GM20000 (cell line): ENCODE measurements at places on chromosomes 12 and 14.

GRCh38 chr12:113347-113746 lies 46.8 kb downstream of the IQSEC3 start:
- DNase-seq: no peak

DNA sequence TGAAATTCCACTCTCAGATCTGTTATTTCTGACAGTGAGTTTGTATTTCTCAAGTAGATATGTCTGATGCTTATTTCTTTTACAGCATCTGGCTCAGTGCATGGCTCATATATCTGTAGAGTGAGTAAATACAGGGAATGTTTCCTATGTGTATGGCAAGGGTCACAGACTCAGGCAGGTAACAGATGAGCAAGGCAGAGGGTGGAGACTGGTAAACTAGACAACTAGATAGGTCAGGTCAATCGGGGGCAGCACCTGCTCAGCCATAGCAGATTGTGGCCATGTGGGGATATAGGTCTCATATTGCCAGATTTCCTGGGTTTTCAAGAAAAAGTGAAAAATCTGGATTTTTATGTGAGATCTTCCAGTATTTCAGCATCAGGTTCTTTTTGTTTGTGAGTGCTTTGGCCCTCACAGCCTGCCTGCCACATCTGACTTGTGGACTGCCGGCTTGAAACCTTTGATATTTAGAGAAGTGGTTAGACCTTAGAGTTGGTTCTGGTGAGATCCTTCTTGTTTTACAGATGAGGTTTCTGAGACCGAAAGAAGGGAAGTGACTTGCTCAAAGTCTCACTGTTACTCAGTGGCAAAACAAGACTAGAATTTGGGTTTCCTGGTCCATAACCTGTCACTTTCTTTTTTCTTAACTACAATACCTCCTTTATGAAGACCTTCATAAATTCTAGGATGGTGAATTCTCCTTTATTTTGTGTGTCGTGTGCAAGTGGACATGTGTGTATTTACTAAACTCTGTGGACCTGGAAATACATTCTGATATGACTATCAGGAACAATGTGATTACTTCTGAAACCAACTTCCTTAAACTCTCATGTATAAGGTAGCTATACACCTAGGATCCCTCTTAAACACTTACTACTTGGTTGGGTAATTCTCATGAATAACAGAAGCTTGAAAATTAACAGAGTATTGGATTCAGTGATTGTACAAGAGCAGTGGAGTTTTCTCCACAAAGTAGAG lies 34.4 kb downstream of the PROX2 start:
- peak; percentile 60 for DNase-seq

DNA sequence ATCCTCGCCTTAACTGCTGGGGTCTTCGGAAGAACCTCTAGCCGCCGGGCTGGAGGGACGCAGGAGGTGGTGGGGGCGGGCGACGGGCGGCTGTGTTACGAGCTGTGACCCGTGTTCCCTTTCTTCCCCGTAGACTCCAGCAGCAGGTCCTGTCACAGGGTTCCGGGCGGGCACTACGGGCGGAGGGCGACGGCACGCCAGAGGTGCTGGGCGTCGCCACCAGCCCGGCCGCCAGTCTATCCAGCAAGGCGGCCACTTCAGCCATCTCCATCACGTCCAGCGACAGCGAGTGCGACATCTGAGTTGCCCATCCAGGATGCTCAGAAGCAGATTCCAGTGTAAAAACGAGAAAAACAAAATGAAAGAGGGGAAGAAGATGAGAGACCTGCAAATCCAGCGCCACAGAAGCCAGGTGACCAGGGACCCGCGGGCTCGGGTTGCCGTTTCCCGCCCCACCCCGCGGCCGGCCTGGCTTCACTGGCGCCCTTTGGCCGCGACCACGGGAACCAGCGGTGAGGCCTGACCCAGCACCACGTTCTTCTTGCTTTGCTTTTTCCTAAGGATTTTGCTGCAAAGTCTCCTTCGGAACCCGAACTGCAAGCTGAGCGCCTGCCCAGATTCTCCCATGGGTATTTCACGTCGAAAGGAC lies 2.1 kb downstream of the SIX6 start:
- DNase-seq: no peak

DNA sequence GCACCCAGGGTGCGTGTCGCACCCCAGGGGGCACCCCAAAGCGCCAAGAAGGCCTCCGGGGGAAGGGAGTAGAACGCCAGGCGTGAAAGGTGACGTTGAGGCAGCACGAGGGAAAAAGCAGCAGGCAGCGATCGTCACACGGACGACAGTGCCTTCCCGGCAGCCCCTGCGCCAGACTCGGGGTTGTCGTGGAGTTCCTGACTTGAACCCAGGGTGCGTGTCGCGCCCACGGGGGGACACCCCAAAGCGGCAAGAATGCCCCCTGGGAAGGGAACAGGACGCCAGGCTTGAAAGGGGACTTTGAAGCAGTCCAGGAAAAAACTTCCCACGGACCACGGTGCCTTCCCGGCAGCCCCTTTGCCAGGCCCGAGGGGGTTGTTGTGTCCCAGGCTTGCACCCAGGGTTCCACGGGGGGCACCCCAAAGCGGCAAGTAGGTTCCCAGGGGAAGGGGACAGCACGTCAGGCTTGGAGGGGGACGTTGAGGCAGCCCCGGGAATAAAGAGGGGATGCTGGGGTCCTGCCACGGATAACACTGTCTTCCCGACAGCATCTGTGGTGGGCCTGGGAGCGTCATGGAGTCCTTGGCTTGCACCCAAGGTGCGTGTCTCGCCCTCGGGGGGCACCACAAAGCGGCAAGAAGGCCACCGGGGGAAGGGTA lies 159.2 kb upstream of the ALG10B start:
- DNase-seq: no peak

GRCh38 chr12:67677166-67677565 lies 28.6 kb downstream of the DYRK2 start:
- DNase-seq: no peak

- DNase-seq: no peak
These were observed 30.4 kb downstream of the NUAK1 start for GRCh38 chr12:106108185-106108835.

DNA sequence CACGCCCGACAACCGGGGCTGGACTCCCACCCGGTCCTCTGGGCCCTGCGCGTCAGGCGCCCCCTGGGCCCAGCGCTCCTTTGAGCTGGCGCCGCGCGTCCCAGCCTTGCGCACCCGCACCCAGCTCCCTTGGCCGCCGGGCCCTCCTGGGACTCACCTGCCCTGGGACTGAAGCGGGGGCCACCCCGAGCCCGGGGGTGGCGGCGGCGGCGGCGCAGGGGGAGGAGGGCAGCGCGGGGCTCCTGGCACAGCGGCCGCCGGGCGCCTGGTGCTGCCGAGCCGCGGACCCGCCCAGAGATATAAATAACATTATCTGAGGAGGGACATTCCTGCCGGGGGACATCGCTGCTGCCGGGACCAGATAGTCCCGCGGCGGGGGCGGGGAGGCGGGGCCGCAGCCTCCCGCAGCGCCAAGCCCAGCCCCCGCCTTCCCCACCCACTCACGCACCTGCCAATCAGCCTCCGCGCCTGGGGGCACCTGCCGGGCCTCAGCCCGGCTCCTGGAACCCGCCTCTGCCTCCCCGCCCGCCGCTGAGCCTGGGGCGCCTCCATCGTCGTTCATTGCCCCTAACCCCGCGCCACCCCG lies at the start of gene SPTB:
TSS of gene SPTB (minus strand) at position 273 of the 586 bp plus-strand sequence. CDS start 56,813 bp downstream, outside the sequence.
- peak; percentile 78 for DNase-seq

GRCh38 chr14:54447231-54447692 lies 6.1 kb upstream of the CNIH1 start:
- DNase-seq: no peak

- DNase-seq: no peak
These were observed 33.6 kb upstream of the CRY1 start for GRCh38 chr12:107126796-107127481.

DNA sequence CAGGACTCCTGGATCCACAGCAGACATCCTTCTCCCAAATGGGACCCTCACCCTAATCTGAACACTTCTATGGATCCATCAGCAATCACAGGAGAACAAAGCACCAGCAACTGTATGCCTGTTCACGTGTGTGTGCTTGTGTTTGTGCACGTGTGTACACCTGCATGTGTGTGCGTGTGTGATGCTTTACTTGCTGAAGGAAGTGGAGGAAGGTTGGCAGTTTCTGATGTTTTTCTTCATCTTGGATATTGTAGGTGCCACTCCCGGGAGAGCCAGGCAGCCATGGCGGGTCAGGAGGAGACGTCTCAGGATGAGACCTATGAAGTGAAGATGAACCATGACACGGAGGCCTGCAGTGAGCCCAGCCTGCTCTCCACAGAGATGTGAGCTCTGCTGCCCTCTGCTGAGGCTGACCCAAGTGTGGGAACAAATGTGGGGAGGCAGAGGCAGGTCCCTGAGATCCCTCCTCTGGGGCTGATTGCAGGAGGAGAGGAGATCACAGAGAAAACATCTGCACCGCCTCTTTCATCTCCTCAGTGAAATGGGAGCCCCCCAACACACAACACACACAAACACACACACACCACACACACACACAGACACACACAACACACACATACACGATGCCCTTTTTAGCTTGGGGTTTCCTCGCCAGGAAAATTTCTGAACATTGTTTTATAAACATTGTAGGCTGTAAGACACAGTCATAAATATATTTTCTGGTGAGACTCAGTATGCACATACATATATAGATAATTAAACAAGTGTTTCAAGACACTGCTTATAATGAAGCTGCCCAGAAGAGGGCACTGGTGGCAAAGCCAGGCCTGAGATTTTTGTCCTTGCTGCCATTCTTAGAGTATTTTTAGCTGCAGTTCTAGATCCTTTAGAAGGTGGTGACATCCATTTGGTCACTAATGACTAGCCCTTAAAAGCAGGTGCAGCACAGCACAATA lies 112.2 kb upstream of the FKBP4 start:
- DNase-seq: no peak

- no peak for DNase-seq
These were observed 113.9 kb downstream of the GCH1 start for GRCh38 chr14:54788701-54789100.

GRCh38 chr12:121724925-121725324 lies 12.4 kb downstream of the TMEM120B start:
- DNase-seq: no peak

GRCh38 chr14:66746316-66747006 lies 238.5 kb downstream of the GPHN start:
- no peak for DNase-seq

- no peak for DNase-seq
These were observed 63.9 kb downstream of the FUT8 start for GRCh38 chr14:65476273-65476941.

- DNase-seq: no peak
These were observed 1031.9 kb upstream of the LRFN5 start for GRCh38 chr14:40574780-40575179.

- DNase-seq: no peak
These were observed 57.7 kb downstream of the RPAP3 start for GRCh38 chr12:47648056-47648579.

DNA sequence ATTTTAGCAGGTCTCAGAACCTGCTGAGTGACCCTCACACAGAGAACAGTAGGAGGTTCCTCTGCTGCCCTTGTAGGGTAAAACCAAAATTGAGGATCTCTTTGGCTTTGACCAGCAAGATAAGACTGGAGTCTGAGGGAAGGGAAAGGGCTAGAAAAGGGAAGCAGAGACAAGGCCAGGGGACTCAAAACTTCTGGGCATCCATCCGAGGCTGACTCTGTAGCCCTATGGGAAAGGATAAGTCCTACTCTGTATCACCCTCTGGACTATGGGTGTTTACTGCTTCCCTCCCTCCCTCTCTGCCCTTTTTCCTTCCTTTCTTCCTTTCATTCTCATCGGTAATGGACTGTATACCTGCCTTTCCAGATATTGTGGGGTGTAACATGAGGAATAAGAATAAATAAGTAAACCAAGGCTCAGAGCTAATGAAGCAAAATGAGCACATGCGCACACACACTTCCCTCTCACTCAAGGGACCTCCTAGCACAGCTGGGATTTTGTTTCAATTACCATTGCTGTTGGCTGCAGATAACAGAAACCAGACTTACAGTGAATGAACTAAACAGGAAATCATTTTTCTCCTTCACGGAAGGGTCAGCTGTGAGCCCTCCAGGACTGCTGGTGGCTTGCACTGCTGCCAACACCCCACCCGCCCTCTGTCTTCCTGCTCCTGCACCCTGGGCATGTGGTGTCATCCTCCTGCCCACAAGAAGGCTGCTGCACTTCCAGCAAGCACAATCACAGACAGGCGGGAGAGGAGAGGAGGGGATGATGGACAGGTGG lies 404.4 kb upstream of the CCDC196 start:
- no peak for DNase-seq

DNA sequence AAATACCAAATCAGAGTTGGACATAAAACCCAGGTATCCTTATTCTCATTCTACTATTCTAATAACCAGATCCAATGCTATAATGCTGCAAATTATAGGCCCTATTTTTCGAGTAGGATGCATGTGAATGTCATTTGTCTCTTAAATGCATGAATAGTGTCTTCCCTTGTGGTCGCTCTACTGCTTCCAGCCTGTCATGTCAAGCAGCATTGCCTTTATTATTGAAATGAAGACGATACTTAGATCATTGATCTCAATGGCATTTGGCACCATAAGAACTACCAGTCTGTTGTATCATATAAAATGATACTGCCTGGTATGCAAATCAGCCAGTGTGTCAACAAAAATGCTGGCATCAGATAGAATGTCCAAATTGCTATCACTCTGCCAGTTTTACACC lies 649.1 kb downstream of the DIO2 start:
- DNase-seq: no peak

- no peak for DNase-seq
These were observed 11.9 kb downstream of the PALS1 start for GRCh38 chr14:67253076-67253635.

- no peak for DNase-seq
These were observed 201.0 kb downstream of the BTG1 start for GRCh38 chr12:91944637-91945036.

DNA sequence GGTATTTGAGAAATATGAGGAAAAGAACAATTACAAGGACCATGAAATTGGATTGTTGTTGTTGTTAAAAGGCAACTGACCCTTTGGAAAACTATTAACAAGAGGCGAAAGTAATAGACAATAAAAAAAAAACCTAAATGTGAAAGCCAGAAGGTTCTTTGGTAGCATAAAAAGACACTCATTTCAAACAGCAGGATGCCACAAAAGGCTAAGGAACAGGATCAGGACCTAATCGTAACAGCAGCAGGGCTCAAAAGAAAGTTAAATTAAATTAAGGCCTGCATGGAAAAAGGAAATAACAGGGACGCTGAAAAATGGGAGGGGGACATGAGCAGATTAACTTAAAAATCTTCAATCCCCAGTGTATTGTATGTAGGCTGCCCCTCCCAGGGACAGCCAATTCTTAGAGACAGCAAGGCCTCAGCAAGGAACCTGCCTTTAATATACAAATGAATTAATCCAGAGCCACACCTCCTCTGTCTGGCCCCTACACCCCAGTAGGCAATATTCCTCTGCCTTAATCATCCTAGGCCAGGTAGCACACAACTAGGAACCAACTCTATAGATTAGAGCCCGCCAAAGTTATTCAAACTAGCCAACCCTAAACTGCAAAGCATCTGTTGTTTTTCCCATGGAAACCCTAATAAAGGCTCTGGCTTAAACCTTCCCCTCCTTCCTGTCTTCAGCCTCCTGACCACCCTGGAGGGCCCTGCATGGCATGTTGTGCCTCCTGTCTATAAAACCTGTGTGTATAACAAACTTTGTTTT lies 28.4 kb upstream of the AP4S1 start:
- no peak for DNase-seq
